ENCODE measurements at places on chromosomes 2 and 18. TPM values are rescaled to one million over a fixed set of nuclear protein-coding genes. Genes with fewer than 3 reads are reported as not detected.

C2orf92 gene
- not detected for polyA plus RNA-seq

ERLEC1 gene
- polyA plus RNA-seq: 94.3 TPM

C2orf76 gene
- 49.3 TPM for polyA plus RNA-seq

OSBPL6 gene
- not detected for polyA plus RNA-seq

ANKRD44 gene
- polyA plus RNA-seq: 125 TPM

AQP12A gene
- polyA plus RNA-seq: not detected

KCNIP3 gene
- not detected for polyA plus RNA-seq

GMCL1 gene
- polyA plus RNA-seq: 52.9 TPM

ALK gene
- not detected for polyA plus RNA-seq

UGT1A5 gene
- not detected for polyA plus RNA-seq

C2orf80 gene
- not detected for polyA plus RNA-seq

SLC5A7 gene
- polyA plus RNA-seq: not detected

TUBA3E gene
- not detected for polyA plus RNA-seq

UGT1A10 gene
- polyA plus RNA-seq: not detected

CCDC138 gene
- polyA plus RNA-seq: 5.1 TPM

DLGAP1 gene
- not detected for polyA plus RNA-seq

ITGA4 gene
- polyA plus RNA-seq: 132 TPM
